Smooth muscle cell of the coronary artery (primary cell): ENCODE measurements at places on chromosomes 2 and 18. TPM values are rescaled to one million over a fixed set of nuclear protein-coding genes. Genes with fewer than 3 reads are reported as not detected.

Gene DTNA
- 4.7 and 39.8 TPM in 2 replicates for total RNA-seq

Gene CLIP4
- 41.3 and 80.7 TPM in 2 replicates for total RNA-seq

Gene LYG2
- total RNA-seq: not detected in 2 replicates

Gene DNAJC5G
- total RNA-seq: not detected in 2 replicates

Gene THSD7B
- total RNA-seq: under 0.01 TPM in 1 of 2 replicates, not detected in the other

Gene LINC00305
- total RNA-seq: not detected in 2 replicates

Gene TRIB2
- 35.1 and 58.1 TPM in 2 replicates for total RNA-seq

Gene RTKN
- total RNA-seq: 11.0 and 16.5 TPM in 2 replicates

Gene NPPC
- total RNA-seq: not detected in 2 replicates

Gene CDK5R2
- 0.08 TPM in 1 of 2 replicates, not detected in the other for total RNA-seq

Gene CYP26B1
- 0.45 and 2.9 TPM in 2 replicates for total RNA-seq

Gene INHA
- total RNA-seq: under 0.01 and 0.38 TPM in 2 replicates

Gene CIB4
- total RNA-seq: not detected in 2 replicates

Gene ANAPC1
- 40.7 and 50.5 TPM in 2 replicates for total RNA-seq

Gene C18orf32
- 2.1 and 7.9 TPM in 2 replicates for total RNA-seq
